ENCODE measurements at places on chromosomes 3 and 15. TPM values are rescaled to one million over a fixed set of nuclear protein-coding genes. Genes with fewer than 3 reads are reported as not detected.

EPHB1 gene
- total RNA-seq, result 0.92 TPM

TBC1D21 gene
- total RNA-seq, result not detected

FAM81A gene
- 2.5 TPM for total RNA-seq

IQCH gene
- total RNA-seq, result 2.1 TPM

ZNF860 gene
- total RNA-seq, result 7.9 TPM

LRRC28 gene
- 10.6 TPM for total RNA-seq

C3orf85 gene
- not detected for total RNA-seq

LDHAL6B gene
- not detected for total RNA-seq

SLCO2A1 gene
- not detected for total RNA-seq

GNAT1 gene
- not detected for total RNA-seq

TMEM40 gene
- 10.4 TPM for total RNA-seq

LRRIQ4 gene
- total RNA-seq, result not detected

DNA sequence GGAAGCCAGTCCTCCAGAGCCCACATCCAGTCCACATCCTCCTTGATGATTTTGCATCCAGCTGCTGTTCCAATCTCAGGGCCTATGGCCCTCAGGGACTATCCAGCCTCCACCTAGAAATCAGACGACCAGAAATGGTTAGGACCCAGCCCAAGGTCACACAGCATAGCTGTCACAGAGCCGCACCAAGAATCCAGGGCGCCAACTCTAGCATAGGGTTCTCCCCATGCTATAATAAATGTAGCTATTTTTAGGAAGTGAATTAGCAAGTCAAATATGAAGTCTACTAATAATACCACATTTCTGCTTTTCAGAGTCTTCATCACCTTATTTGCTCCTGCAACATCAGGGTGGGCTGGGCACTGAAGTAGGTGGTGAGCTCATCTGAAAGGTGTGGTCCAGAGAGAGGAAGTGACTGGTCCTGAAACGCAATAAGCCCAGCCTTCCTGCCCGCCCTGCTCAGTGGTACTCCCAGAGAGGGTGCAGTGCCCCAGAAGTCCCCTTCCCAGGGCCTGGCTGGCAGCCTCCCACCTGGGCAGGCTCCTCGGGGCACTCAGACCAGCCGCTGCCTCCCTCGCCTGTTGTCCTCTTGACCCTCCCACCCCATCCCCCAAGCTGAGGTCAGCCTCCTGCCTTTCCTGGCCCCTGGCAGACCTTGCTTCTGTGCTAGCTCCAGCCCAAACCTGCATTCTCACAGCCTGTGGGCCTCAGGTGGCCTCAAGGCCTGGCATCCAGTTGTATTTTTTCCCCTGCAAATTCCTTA lies 17.6 kb upstream of the CYP11A1 start:
- DNase-seq, result peak; percentile 88

GRCh38 chr15:66841953-66842681 lies 140.1 kb downstream of the SMAD6 start:
- DNase-seq, result peak; percentile 82

GRCh38 chr3:114383875-114384557 lies 90.2 kb downstream of the TIGIT start:
- peak; percentile 77 for DNase-seq

GRCh38 chr15:60264566-60264965 lies 133.2 kb downstream of the ANXA2 start:
- DNase-seq, result no peak

GRCh38 chr15:21260966-21261395 lies 179.3 kb downstream of the POTEB3 start:
- peak; percentile 1 for DNase-seq

DNA sequence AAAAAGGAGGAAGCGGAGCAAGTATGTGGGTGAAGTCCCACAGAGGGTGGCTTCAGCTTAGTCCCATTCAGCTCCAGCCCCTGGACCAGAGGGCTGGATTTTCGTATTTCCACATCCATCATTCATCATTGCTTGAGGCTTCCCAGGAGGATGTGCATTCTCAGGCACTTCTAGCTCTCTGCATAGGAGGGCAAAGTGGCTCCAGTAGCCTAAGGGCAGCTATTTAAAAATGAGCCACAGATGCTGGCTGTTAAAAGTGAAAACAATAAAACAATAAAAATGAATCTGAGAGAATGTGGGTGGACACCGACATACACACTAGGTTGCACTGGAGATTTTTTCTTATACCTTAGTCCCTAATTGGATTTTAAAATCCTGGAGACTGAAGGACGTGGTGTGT lies 629.2 kb upstream of the ZNF385D start:
- peak; percentile 25 for DNase-seq

- DNase-seq, result no peak
These were observed 69.1 kb downstream of the PEX5L start for GRCh38 chr3:179967622-179968021.

DNA sequence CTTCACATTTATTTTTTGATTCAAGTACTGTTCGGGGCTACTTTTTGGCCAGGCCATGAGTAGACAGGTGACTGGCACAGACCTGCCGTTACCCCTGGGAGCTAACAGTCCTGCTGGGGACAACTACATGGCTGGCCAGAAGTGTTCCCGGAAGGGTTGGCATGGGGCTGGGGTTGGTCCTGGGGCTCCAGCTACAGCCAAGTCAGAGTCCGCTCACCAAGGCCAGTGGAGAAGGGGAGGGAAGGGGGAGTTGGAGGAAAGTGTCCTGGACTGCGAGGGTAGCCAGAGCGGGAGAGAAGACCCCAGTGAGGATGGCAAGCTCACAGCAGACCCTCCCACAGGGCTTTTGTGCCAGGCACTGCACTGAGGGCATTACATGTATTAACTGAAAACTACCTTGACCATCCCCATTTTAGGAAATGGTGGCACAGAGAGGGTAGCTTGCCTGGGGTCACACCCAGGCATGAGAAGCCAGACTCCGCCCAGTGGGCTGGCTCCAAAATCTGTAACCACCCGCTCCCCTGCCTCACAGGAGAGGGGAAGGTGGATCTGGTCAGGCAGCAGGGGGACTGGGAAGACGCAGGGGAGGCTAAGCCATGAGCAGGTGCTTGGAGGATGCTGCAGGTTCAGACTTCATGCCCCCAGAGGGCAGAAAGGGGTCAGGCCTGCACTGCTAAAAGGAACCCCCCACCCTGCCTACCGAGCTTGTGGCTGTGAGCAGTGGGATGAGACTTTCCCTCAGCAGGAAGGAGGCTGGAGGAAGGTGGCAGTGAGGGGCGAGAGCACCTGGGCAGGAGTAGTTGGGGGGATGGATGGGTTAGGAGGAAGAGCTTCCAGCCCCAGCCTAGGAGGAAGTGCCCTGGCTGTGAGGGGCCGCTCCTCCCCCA lies 38.3 kb upstream of the ESYT3 start:
- no peak for DNase-seq

- DNase-seq, result peak; percentile 88
These were observed 4.8 kb downstream of the PAQR9 start for GRCh38 chr3:142958707-142959106.

DNA sequence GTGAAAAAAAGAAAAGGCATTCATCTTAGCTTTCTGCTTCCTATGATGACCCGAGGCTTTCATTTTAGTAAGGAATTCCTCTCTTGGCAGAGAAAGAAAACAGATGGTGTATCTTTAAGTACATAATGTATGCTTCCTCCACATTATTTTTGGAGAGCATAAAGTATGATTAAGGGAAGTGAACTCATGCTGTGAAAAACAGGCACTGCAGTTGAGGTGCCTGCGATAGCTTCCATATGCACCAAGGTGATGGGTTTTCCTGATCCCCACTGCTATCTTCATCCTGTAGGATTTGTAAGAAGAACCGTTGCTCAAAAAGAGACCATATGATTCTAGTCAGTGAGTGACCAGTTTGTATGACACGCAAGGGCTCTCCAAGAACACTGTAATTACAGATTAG lies 411.5 kb upstream of the MCTP2 start:
- no peak for DNase-seq

GRCh38 chr15:47516972-47517371 lies 200.3 kb upstream of the SEMA6D start:
- no peak for DNase-seq

DNA sequence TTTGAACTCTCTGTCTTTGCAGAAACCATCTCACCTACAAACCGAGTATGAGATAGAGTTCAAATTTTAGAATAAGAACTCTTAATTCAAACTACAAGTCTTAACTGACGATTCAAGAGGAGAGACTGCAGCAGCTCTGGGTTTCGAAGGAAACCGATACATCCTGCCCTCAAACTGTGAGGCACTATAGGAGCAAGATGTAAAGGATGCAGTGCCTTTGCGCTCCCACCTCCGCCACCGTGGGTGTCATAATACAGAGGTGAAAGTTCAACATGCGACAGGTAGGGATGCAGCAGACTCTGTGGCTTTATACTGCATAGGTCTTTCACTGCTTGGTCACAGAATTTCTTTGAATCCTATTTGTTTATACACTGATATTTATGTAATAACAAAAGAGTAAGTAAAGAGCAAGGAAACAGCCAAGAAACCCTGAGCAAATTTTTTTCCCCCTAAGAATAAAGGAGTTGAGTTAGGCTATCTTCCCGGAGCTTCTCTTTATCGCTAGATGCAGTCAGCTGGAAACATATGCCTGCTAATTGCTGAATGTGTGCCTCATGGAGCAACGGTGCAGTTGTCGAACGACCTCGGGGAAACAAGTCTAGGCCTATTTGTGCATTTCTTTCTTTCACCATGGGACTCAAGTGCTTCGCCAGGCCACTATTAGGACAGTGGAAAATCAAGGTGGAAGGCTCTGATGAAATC lies 1097.6 kb upstream of the CFAP20DC start:
- no peak for DNase-seq

GRCh38 chr3:28912120-28912885 lies 368.6 kb upstream of the RBMS3 start:
- no peak for DNase-seq

DNA sequence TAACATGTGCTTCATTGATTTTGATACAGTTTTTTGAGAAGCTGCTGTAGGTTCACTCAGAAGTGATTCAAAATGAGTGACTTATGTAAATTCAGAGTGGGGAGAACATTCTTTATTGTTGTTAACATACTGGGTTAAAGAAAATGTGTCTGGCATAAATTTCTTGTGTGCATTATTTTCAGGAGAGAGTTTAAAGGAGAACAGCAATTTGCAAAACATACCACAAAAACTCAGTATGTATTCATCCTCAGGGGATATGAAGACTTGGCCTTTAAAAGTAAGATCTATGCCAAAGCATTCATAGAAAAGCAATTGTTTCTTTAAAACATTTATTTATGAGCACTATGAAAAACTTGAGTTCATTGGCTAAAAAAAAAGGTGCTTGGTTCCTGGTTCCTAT lies 1089.8 kb downstream of the ROBO2 start:
- no peak for DNase-seq

DNA sequence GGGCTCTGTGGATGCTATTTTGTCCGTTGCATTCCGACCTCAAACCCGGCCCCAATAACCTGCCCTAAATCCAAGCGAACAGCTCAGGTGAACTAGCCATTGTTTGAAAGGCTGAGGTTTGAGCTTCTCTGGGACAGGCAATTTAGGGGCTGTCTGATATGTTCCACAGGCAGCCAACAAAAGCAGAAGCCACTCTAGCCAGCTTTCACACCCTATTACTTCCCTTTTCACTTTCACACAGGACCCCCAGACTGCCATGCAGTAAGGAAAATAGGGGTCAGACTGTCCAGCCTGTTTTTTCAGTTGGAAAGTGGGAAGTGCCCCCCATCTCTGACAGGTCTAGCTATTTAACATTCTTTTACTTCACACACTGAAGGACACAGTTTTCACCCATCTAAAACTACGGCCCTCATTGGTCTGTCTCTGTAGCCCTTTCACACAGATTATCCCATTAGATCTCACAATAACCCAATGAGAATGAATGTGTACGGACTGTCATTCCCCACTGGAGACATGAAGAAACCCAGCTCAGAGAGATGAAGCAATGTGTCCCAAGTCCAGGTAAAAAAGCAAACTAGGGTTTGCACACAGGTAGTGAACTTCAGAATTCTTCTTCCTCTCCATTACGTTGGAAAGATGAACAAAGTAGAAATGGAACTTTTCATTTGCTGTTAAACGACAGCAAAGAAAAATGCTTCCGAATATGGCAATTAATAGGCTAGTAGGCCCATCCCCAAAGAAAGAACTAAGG lies 1.9 kb downstream of the CCDC12 start:
- no peak for DNase-seq

DNA sequence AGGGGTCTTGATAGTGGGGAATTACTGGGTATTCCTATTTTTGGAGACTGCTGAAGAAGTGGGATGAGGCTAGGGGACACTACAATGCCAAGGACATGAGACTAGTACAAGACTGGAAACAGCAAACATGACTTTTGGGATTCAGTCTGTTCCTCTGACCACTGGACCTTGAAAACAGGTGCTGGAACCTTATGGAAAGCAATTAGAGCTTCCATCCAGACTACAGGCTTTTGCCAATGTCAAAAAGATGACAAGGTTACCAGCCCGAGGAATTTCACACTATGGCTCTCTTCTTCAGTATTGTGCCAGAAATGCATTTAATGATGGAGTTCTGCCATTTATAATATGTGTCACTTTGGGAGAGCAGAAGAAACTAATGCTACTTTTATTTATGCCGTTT lies 282.6 kb downstream of the GAP43 start:
- no peak for DNase-seq

GRCh38 chr3:11346416-11346815 lies 74.2 kb downstream of the ATG7 start:
- DNase-seq, result peak; percentile 91

- DNase-seq, result no peak
These were observed 12.6 kb upstream of the IGF2BP2 start for GRCh38 chr3:185837414-185837813.

DNA sequence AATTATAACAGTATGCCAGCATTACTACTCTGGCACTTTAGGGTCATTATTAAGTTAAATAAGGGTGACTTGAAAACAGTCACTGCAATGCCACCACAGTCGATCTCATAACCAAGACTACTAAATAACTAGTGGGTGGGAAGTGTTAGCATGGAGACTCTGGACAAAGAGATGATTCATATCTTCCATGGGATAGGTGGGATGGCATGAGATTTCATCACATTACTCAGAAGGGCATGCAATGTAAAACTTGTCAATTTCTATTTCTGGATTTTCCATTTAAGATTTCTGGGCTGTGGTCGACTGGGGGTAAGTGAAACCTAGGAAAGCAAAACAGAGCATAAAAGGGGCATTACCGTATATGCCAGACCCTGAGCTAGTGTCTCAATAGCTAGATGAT lies 538.9 kb upstream of the GRM7 start:
- no peak for DNase-seq

GRCh38 chr15:35606450-35606779 lies 60.5 kb upstream of the DPH6 start:
- no peak for DNase-seq

- peak; percentile 99 for DNase-seq
These were observed 31.4 kb downstream of the HRH1 start for GRCh38 chr3:11185564-11186317.

DNA sequence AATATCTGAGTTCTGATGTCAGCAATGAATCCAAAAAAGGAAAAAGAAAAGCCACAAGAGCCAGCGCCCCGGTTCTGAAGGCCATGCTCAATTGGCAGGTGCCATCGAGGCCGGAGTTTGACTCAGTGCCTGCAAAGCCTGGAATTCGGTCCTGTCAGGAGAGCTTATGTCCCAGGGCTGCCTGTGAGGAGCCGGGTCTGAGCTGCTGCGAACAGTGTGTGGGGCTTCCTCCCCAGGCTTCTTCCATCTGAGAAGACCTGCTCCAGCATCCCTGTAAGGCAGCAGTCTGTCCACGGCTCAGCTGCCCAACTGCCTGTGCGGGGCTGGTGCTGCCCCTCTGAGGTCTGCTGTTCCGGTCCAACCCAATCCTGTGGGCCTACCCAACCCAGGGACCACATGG lies 46.1 kb downstream of the ROPN1B start:
- no peak for DNase-seq

GRCh38 chr15:98651036-98651481 lies 2.7 kb downstream of the IGF1R start:
- DNase-seq, result peak; percentile 14

Data from PC-3 (cell line).